WERI-Rb-1 (cell line): ENCODE measurements at places on chromosomes 7 and 10.

GRCh38 chr7:43058271-43059066, 54.0 kb upstream of the HECW1 start:
- no peak for DNase-seq

GRCh38 chr10:56547163-56547562, 186.1 kb upstream of the ZWINT start:
- no peak for DNase-seq

DNA sequence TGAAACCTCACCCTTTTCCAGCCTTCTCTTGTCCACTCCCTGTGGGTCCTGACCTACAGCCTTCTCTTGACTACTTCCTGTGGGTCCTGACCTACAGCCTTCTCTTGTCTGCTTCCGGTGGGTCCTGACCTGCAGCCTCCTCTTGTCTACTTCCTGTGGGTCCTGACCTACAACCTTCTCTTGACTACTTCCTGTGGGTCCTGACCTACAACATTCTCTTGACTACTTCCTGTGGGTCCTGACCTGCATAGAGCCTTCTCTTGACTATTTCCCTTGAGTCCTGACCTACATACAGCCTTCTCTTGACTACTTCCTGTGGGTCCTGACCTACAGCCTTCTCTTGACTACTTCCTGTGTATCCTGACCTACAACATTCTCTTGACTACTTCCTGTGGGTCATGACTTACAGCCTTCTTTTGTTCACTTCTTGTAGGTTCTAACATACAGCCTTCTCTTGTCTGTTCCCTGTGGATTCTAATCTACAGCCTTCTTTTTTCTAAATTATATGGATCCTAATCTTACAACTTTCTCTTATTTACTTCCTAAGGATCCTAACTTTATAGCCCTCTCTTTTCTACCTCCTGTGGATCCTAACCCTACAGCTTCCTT, 36.5 kb downstream of the C10orf71 start:
- DNase-seq = no peak

GRCh38 chr7:92569137-92569536, 21.1 kb downstream of the FAM133B start:
- DNase-seq = no peak

DNA sequence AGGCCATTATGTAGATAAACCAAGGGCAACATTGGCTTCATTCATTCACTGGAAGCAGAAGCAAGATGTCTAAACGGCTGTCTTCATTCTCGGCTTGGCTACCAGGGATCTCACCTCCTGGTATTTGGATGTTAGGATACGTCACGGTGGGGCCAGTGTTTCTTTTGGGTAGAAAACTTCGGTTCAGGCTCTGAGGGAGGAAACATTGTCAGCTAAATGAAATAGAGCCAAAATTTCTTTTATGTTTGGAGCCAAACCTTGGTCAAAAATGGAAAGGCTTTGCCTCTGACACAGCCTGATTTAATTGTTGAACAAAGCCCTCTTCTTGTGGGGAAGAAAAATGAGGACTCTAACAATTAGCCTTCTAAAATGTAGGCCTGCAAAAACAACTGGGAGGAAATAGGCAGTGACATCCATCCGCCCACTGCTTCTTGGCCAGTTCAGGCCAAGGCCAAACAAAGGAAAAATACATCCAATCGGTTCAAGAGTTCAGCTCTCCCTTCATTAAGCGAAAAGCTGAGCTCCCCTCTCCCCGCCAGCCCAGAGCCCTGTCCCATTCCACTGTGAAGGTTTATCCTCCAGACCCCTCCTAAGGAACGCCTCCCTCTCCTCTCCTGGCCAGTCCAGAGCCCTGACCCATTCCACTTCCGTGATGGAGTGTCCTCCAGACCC, 44.4 kb downstream of the PFKFB3 start:
- no peak for DNase-seq
